ENCODE measurements at places on chromosomes 4 and X.

- no peak for DNase-seq
Observed at GRCh38 chr4:10506077-10506476, 48.9 kb upstream of the ZNF518B start.

- DNase-seq: no peak
Observed at GRCh38 chr4:141247430-141247780, 26.7 kb downstream of the ZNF330 start.

DNA sequence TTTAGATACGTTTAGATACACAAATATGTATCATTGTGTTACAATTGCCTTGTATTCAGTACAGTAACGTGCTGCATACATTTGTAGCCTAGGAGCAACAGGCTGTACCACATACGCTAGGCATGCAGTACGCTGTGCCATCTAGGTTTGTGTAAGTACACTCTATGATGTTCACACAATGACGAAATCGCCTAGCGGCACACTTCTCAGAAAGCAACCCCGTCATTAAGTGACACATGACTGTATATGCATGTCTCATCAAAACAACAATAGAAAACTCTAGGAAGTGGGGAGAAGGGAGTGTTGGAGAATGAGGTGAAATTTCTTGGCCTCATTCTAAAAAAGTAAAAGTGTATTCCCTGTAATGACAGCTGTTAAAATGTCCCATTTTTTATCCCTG, 32.7 kb downstream of the CCDC149 start:
- no peak for DNase-seq

- DNase-seq: no peak
Observed at GRCh38 chrX:139091066-139091465, 379.5 kb upstream of the FGF13 start.

DNA sequence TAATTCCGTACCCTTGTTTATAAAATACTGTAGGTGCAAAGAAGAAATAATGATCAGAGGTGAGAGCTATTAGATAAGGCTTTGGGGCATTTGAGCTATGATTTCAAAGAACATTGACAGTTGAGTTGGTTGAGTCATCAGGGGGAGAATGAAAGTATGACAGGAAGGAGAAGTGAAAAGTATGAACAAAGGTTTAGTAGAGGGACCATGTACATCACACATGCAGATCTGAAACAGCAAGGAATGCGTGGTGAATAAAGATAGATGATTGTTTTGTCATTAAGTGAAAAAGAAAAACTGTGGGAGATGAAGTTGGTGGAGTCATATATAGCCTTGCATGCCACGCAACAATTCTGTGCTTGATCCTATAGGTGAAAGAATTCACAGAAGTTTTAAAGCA, 163.1 kb downstream of the ARAP2 start:
- peak; percentile 80 for DNase-seq

DNA sequence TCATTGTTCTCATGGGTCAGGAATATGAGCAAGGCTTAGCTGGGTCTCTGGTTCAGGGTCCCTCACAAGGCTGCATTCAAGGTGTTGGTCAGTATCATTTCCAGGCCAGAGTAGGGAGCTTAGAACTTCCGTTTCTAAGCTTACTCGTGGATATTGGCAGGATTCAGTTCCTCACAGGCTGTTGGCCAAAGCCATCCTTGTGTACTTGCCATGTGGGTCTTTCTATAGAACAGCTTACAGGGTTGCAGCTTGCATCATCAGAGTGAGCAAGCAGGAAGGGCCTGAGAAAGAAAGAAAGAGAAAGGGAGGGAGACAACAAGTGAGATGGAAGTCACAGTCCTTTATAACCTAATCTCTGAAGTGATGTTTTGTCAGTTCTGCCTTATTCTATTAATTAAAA, 5.1 kb upstream of the LIMCH1 start:
- DNase-seq: no peak

- no peak for DNase-seq
Observed at GRCh38 chr4:159577241-159577640, 474.4 kb downstream of the RAPGEF2 start.

DNA sequence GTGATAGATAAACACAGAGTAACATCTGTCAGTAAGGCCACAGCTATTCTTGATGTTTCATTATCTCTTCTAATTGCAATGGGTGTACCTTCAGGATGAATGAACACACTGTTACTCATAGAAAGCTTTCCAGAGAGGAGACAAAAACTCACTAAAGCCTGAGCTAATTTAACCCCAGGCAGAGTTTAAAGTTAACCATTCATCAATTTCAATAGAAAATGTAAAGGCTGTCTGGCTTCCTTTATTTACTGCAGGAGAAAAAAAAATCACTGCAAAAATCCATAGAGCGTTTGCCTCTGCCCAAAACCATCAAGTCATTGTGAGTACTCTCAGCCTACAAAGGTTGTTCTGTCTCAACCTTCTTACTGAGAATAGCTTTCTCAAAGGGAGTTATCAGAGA, 376.9 kb downstream of the PPP4R3C start:
- DNase-seq: no peak

GRCh38 chrX:143701460-143701859, 19.1 kb downstream of the SPANXN2 start:
- DNase-seq: no peak

DNA sequence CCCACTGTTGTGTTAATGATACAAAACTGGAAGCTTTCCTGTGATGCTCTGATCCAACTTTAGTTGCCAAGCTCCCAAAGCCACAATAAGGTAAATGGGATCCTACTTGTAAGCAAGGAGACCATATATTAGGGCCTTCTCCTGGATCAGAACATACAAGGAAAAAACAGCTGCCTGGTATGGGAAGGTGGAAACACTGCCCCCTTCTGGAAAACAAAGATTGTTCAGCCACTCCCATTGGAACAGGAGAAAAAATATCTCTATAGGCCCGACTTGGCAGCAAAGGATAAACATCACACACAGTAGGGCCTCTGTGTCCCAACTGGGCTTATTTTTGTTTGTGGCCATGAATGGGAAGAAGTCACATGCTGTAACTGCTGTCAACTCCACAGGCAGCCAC, 166.5 kb downstream of the TBX22 start:
- no peak for DNase-seq

DNA sequence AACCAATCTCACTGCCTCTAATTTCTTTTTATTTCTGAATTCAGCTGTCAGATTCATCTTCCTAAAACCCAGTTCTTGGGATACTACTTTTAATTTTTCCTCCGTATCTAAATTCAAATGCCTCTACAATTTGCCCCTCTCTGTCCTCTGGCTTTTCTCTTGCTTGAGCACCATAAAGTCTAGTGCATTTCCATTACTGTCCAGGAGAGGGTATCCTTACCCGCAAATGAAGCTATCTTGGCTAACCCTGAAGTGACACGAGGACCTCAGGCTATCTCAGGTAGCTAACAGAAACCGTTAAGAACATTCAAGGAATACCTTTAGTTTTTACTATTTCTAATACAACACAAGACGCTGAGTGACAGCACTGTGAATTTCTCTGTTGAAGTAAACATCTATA, 49.4 kb upstream of the PRR32 start:
- DNase-seq: peak; percentile 0

DNA sequence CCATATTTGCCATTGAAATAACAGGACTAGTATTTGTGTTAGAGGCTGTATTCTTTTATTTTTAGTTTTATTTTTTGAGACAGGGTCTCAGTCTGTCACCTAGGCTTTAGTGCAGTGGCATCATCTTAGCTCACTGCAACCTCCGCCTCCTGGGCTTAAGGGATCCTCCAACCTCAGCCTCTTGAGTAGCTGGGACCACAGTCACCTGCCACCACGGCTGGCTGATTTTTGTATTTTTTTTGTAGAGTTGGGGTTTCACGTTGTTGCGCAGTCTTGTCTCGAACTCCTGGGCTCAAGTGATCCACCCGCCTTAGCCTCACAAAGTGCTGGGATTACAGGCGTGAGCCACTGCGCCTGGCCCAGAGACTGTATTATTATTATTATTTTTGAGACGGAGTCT, 15.3 kb downstream of the TMEM131L start:
- DNase-seq: no peak

DNA sequence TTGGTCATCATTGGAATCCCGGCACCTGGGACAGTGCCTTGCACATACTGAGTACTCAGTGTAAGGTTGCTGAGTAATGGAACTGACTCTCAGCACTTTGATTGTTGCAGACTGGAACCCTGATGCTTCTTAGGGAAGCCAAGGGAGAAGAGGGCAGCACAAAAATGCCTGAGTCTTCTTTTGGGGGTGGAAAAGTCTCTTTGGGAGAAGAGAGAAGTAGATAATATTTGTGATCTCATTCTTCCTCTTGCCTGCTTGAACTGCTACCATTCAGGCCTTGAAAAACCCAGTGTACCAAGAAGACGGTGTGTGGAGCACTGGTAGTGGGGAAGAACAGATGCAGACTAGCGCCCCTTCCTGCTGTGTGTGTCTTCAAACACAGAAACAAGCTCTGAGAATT, 12.3 kb downstream of the SFRP2 start:
- DNase-seq: no peak

DNA sequence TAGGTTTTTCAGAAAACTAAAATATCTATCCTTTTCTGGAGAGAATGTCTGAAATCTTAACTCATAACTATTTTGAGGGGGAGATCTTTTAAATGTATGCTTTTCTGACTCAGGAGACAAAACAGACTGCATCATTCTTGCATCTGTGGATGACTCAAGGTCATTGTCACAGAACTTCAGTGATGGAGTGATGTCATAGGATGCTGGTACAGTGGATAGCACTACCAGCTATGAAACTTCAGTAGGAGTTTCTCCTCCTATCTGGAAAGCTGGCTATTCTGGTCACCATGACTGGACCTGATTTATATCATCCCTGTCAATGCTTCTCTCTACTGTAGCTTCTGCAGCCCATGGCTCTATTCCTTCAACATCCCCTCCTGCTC, 50.3 kb downstream of the PARM1 start:
- DNase-seq: no peak

GRCh38 chrX:67651437-67652142, 107.8 kb downstream of the AR start:
- DNase-seq: no peak

GRCh38 chr4:156390599-156391324, 437.1 kb upstream of the CTSO start:
- DNase-seq: no peak

DNA sequence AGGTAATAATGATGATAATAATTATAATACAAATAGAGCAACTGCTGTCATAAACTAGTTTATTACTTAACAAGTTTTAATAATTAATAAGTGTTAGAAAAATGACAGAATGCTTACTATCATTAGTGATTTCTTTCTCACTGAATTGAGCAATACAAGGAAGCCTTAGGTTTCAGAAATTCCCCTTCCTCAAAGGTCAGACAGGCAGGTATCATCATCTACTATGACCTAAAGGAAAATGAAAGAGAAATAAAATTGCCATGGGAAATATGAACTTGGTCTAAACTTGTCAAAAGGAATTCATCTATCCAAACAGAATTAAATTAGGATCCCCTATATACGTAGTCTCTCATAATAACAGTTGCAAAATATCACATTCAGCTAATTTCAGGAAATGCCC, 56.3 kb upstream of the SLC7A11 start:
- DNase-seq: no peak

GRCh38 chr4:82898322-82899243, 2.0 kb upstream of the THAP9 start:
- DNase-seq: no peak

DNA sequence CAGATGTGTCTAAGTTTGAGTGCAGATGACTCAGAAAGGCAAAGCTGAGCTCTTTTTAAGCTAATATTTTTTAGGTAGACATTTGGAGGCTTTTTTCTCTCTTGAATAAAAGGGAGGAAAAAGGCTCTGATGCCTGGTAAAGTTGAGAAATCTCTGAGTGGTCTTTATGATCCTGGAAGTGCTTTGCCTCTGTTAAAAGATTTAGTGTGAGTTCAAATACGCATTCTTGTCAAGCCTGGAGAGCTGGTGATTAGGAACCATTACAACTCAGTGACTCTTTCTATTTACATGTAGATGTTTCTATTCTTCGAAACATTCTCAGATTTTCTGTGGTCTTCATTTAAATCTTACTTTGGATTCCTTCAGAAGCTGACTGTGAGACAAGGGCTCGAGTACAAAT, 143.4 kb upstream of the MED14 start:
- no peak for DNase-seq

DNA sequence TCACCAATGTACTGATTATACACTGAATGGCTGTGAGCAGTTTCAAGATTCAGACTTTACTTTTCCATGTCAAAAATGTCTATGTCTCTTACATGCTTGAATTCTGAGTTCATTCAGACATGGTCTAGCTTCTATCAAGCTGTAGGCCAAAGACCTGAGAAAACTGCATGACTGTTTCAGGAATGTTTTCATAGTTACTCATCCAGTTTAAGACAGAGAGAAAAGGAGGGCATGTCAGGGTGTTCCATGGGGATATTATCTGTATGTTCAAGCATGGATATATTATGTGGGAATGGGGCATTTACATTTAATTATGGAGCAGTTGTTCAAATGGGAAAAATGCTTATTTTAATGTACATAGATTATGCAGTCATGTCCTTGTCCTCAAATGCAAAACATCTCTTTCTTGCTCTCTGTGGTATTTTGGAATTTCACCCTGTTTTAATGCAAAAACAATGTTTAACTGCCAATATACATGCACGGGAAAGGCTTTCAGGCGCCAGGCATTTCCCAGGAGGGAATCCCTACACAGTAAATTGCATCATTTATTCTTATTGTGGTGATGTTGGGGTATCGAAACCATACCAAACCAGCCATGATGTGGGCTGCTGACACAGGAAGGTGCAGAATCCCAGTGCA, 429.1 kb upstream of the INTU start:
- DNase-seq: no peak

- no peak for DNase-seq
Observed at GRCh38 chrX:70049925-70050324, at the start of gene AWAT2. AWAT2 (minus strand) TSS chrX:70049938; CDS start chrX:70049932, 6 bp downstream.

- no peak for DNase-seq
Observed at GRCh38 chrX:71453056-71453455, 79.8 kb upstream of the OGT start.

- no peak for DNase-seq
Observed at GRCh38 chr4:20256381-20256881, 4.7 kb downstream of the SLIT2 start.

DNA sequence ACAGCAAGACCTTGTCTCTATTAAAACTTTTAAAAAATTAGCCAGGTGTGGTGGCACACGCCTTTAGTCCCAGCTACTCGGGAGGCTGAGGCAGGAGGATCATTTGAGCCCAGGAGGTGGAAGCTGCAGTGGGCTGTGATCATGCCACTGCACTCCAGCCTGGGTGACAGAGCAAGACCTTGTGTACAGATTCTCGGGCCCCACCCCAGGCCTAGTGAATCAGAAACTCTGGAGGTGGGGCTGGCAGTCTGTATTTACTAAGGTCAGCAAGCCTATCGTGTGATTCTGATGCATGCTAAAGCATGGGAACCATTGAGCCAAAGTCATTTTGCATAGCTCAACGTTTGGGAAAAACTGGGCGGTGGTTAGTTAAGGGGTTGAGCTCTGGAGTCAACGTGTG, 3.5 kb downstream of the S100G start:
- no peak for DNase-seq

DNA sequence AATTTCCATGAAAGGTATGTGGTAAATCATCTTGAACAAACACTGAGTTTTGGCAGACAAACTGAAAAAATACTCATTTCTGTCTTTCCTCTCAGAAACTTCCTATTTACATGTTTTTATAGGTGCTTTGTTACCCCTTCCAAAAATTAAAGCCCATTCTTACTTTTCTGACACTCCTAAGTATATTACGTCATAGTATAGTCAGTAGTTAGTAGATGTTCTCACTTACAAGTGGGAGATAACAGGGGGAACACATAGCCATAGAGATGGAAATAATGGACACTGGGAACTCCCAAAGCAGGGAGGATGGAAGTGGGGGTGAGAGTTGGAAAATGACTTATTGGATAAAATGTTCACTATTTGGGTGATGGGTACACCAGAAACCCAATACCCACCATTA, 28.8 kb downstream of the TXK start:
- DNase-seq: no peak
